NCI-H1105 treated with DMSO at 0.1 percent for 48 hours (cell line): ENCODE measurements at places on chromosomes 4 and X.
A peak's percentile ranks its signal among the peaks of the same experiment; 100 is the strongest.

DNA sequence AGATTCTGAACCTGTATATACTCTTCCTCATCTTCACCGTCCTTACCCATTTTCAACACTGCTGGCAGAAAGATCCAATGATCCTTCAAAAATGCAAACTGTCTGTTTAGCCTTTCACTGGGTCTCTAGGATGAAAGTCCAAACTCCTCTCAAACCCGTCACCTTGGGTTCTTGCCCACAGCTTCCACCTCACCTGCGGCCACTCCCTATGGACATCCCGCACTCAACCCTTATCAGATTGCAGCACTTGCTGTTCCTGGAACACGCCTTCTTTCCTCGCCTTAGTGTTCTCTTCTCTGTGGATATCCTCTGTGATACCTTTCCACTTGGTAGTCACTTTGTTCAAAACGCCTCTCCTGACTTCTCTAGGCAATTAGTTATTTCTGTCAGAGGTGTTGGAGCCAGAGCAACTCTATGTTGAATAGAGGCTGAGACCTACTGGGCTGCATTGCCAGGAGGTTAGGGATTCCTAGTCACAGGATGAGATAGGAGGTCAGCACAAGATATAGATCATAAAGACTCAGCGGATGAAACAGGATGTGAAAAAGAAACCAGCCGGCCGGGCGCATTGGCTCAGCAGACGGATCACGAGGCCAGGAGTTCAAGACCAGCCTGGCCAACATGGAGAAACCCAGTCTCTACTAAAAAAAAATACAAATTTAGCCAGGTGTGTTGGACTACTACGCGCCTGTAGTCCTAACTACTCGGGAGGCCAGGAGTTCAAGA, 4.2 kb upstream of the NOCT start:
- DNase-seq, result no peak

DNA sequence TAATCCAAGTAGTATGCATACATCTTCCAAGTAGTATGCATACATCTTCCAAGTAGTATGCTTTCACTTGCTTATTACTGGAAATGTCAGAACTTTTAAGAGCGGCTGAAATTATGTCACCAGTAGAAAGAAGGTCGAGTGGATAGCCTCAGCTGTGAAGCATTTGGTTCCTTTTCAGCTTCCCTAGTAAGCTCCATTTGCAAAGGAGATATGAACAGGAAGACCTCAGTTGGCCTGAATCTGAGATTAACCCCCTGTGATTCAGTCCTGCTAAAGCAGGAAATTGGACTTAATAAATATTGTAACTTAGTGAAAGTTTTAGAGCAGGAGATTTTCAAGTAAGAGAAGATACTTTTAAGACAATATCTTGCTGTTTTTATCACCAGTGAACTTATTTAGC, 48.1 kb downstream of the PCDH7 start:
- DNase-seq, result no peak

GRCh38 chrX:135178636-135179035, 7.4 kb upstream of the CT55 start:
- DNase-seq, result no peak

DNA sequence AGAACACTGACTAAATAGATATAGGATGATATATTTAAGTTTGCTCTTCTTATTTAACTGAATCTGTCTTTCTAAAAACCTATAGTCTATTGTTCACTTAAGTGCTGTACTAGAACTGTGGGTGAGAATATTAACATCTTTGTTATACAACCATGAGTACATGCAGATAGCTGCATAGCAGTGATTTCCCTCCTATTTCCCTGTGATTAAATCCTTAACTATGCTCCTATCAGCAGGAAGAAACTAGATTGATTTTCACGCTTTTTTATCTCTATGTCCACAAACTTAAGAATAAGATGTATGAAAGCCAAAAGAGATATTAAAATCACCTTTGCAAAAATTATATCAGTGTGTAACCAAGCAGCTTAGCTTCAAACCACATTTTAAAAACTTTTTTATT, 11.3 kb upstream of the UGT2A3 start:
- no peak for DNase-seq

DNA sequence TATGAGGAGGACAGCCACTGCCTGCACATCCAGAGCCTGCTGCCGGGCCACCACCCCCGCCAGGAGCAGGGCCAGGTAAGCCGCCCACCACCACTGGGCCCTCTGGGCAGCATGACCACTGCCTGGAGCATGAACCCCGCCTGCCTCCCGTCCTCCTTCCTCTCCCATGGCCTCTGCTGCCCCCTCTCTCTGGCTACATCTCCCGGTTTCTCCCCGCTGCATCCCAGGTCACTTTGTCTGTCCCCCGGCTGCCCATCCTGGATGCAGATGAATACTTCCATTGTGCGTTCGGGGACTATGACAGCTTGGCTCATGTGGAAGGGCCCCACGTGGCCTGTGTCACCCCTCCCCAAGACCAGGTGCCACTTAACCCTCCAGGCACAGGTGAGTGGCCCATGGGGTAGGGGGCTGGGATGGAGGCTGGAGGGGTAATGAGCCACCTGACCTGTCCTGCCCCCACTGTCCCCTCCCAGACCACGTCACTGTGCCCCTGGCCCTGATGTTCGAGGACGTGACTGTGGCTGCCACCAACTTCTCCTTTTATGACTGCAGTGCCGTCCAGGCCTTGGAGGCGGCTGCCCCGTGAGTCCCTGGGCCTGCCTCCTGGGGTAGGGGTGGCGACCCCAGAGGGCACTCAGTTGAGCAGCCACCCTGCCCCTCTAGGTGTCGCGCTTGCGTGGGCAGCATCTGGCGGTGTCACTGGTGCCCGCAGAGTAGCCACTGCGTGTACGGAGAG, 6.0 kb downstream of the PLXNB3 start:
- DNase-seq, result no peak

- DNase-seq, result no peak
Measured at GRCh38 chr4:126247409-126247808, 932.7 kb downstream of the FAT4 start.

DNA sequence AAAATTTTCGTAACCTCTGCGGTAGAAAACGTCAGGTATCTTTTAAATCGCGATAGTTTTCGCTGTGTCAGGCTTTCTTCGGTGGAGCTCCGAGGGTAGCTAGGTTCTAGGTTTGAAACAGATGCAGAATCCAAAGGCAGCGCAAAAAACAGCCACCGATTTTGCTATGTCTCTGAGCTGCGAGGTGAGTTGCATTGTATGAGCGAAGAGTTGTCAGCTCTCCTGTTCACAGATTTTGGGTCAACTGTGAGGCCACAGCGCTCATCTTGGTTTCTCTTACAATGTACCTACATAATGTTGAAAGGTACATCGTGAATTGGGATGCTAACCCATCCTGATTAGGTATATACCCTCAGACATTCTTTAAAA, 486 bp downstream of the CLCN3 start:
- DNase-seq, result no peak

GRCh38 chr4:48491514-48492176, 1.6 kb downstream of the ZAR1 start:
- no peak for DNase-seq

GRCh38 chr4:28822163-28822562, 1898.0 kb upstream of the PCDH7 start:
- no peak for DNase-seq

DNA sequence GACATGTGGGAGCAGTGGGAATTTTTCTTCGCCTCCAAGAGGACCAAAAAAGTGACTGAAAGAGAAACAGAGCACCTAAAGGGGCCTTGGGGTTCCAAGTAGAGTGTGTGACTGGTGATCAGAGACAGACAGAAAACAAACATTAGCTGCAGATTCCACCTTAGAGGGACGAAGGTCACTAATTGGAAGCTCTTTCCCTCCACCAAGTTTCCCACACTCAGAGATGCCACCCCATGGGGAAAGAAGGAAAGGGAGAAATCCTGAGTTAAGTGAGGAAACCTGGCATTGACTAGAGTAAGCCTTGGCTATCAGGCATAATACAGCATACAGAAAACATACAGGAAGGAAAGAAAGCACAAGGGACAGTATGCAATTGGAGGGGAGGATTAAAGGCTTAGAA, 90.9 kb downstream of the HNRNPD start:
- no peak for DNase-seq

DNA sequence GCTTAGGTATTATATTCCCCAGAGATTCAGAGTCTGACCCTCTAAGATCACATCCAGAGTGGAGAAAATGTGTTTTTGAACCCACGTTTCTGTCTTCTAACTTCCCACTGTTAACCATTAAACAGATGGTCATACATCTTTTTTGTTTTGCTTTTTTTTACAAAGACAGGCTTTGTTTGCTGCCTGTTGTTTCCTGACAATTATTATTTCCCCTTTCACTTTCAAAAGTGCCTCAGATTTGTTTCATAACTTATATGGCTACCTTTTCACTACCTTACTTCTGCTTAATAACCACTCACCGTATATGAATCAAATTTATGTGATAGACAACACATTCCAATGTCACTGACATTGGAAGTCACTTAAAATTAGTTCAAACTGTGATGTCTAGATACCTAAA, 142.2 kb downstream of the HS3ST1 start:
- DNase-seq, result no peak

DNA sequence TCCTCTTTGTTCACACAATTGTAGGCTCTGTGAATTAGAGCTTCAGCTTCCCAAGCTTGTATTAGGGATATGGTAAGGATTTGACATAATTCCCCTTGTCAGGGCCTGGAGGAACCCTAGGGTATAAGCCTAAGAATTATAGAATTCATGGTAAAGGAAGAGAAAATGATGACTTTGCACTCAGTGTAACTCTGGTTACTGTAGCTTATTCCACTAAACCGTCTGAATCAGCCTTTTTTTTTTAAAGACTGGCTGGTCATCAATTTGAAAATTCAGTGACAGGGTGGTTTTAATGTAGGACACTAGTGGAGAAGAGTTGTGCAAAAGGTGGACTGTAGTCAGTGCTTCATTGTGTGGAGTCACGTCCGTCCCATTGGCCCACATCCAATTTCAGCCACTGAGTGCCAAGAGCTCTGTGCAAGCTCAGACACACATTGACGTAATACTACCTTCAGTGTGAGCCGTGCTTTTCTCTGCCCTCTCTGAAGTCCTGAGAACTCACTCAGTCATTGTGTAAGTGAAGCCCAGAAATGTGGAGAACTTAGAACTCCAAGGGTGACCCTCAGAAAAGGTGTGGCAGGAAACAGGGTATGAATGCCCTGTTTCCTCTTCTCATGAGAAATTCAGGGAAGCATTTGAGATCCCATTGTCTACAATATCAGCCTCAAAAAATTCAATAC, 449.8 kb downstream of the C4orf33 start:
- DNase-seq, result no peak

DNA sequence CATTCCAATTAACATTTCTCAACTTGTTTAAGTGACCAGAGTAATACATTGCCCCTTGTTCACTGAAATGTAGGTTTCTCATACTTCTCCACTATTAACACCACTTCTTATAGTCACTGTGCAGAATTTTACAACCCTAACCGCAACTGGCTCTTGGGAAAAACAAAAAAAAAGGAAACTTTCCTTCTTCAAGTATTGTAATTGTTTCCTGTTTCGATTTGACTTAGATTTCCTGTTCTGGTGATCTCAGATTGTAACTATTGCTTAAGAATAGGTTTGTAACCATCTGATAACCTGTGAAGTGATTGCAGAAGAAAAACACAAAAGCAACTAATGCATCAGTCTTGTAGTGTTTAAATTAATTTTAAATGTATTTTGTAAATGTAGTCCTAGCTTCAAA, 594.7 kb upstream of the GALNT7 start:
- no peak for DNase-seq

DNA sequence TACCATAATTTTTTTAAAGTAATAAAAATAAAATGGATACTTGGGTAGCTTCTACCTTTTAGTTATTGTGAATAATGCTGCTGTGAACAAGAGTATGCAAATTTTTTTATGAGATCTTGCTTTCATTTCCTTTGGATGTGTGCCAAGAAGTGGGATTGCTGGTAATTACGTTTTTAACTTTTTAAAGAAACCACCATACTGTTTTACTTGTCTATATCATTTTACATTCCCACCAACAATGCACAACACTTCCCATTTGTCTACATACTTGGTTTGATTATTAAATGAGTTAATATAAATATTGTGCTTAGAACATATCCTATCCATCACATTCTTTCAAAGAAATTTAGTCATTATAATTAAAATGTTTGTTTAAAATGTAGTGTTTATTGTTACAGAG, 3.9 kb upstream of the SULT1B1 start:
- DNase-seq, result peak; percentile 16

DNA sequence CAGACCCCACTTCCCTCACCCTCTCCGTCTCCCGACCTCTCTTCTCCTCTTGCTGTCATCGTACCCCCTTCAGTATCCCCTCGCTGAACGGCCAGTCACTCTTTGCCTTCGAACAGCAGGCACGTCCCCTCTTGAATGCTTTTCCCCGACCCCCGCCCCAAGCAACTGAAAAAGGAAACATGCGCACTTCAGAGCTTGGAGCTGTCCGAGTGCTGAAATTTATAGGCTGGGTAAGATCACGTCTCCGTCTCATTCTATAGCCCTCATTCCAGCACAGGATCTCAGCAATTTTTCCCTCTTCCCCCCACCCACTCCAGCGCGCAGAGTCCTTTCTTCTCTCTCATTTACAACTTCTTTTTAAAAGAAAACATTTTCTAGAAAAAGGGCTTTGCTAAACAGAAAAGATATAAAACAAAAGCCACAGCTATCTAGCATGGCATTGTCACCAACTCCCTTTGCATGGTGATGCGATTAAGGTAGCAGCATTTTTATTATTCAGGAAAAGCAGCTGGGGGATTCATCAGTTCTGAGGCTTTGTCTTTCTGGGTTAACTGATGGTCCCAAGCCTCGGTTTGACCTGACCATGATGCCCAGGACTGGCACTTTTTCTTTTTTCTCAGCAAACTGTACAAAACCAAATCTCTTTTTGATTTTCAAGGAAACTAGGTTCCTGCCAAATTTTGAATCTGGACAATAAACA, at the start of gene GLRA2:
GLRA2 (plus strand) TSS at position 247 of the 700 bp plus-strand sequence. CDS start 522 bp downstream, outside the sequence.
- DNase-seq, result no peak

GRCh38 chrX:24097741-24098260, 43.0 kb downstream of the EIF2S3 start:
- no peak for DNase-seq

- no peak for DNase-seq
Measured at GRCh38 chr4:124060261-124060918, 652.1 kb downstream of the ANKRD50 start.

DNA sequence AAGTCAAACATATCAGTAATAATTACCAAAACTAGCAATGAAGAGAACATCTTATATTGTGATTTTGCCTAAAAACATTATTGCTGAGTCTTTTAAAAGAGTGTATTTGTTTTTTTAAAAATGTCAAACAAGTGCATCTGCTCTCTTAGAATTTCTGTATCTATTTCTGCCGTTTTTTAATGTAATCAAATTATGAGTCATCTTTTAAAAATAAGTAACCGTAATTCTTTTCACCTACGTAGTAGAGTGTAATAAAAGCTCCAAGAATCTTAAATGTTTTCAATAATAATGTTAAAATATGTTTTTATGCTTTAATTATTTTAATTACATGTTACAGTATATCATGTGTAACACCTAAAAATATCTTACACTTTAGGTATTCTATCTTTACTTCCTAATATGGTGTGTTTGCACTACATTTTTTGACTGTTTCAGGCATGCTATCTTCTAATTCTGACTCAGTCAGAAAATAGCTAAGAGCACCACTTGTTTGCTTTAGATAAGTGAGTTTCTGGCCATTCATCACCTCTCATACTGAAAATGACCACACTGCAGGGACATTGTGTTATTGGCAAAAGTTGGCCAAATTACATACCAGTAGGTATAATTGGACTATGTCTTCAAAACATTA, 368.5 kb downstream of the PCDH7 start:
- no peak for DNase-seq

- DNase-seq, result no peak
Measured at GRCh38 chr4:11616856-11617255, 188.2 kb upstream of the HS3ST1 start.
